Activated gamma-delta T cell (primary cell): ENCODE measurements at places on chromosomes 16 and 17.

- no peak for DNase-seq
These were observed 78.1 kb downstream of the SEC14L1 start for GRCh38 chr17:77218902-77219301.

DNA sequence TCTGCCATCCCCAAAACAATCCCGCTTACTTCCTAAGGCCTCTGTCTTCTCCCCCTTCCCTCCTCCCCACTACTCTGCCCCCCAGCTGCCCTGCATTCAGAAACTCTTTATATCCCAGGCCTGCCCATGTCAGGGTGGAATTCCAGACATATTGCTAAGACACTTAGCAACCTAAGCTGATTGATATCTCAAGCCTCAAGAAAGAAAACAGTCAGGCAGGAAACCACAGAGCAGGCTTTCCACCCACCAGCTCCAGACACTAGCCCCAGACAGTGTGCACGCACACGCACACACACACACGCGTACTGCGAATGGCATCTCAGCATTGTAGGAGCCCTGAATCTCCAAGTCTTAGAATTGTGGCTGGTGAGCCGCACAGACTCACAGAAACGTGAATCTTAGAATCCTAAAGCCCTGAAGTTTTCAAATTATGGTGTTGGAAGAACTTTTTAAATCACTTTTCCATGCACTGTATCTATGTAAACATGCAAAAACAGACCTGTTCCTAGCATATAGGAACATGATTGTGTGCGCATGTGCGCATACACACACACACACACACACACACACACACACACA lies 8.8 kb upstream of the LPCAT2 start:
- DNase-seq = no peak

DNA sequence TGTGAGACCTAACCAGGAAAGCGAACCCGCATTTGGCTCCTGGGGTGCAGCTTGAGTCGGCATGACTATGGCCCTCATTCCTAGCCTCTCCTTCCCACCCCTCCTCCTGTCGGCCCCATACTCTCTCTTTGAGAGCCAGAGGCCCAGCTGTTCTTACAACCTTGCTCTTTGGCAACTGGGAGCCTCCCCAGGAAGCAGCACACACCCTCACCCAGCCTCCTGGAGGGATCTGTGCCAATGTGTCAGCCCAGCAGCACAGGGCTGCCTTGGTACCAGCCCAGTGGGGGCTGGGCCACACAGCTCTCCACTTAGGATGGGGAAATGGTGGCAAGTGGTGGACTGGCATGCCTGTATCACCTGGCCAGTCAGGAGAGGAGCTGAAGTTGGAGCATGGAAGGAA lies 70.3 kb upstream of the LGALS9 start:
- no peak for DNase-seq

GRCh38 chr17:14784997-14785696 lies 480.0 kb downstream of the PMP22 start:
- no peak for DNase-seq

DNA sequence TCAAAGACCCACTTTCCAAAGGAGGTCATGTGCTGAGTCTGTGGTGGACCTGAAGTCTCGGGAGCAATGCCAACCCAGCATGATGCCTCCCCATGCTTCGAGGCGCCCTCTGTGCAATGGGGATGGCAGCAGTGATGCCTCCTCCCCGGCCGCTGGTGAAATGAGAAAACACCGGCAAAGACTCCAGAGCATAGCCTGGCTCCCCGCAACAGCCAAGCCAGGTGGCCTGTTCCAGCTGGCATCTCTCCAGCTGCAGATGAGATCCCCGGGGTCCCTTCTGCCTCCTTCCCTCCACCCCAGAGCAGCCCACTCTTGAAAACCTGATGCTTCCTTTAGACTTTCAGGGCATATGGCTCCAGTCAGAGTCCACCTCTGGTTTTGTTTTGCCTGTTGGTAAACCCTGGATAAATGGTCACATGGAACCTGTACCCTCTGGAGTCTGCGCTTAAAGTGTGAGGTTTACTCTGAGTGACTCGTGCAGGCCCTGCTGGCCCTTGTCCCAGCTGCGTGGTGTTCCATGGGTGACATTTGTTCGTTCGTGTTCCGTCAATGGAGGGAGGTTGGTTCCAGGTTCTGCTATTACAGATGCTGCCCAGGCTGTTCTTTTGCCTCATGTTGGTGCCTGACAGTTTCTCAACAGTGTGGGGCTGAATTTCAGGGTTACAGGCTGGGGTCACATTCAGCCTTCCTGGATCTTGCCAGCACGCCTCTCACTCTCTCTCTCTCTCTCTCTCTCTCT lies 181.8 kb upstream of the CIBAR2 start:
- no peak for DNase-seq

GRCh38 chr17:18866866-18867813 lies 9.2 kb downstream of the PRPSAP2 start:
- no peak for DNase-seq
